ENCODE measurements at places on chromosomes 16 and 17. TPM values are rescaled to one million over a fixed set of nuclear protein-coding genes. Genes with fewer than 3 reads are reported as not detected.

Gene SPNS2
- total RNA-seq: not detected

Gene CCL8
- total RNA-seq: not detected

Gene DNAI2
- total RNA-seq: not detected

Gene ALDH3A1
- total RNA-seq: not detected

Gene HBA1
- total RNA-seq: not detected

Gene SERPINF2
- total RNA-seq: 0.14 TPM

Gene NTN1
- 0.29 TPM for total RNA-seq

Gene CD7
- not detected for total RNA-seq

Gene ATP6V0C
- 68.3 TPM for total RNA-seq

Gene CLEC19A
- total RNA-seq: not detected

Gene MEIOB
- total RNA-seq: not detected

Gene SNAI3
- 0.22 TPM for total RNA-seq

Gene PLCG2
- 0.88 TPM for total RNA-seq

Gene ENPP7
- total RNA-seq: not detected

Gene TMEM100
- total RNA-seq: 3.4 TPM

Gene KRT32
- not detected for total RNA-seq

Gene BCAR1
- 169 TPM for total RNA-seq

Gene NKD1
- 0.14 TPM for total RNA-seq

Gene RASD1
- total RNA-seq: 1.1 TPM

Gene DOC2A
- total RNA-seq: not detected

Gene KRTAP16-1
- not detected for total RNA-seq

Gene GPS2
- total RNA-seq: 65.7 TPM

Gene KRT36
- 0.22 TPM for total RNA-seq
